MCF 10A (cell line): ENCODE measurements at places on chromosomes 3 and 15. TPM values are rescaled to one million over a fixed set of nuclear protein-coding genes. Genes with fewer than 3 reads are reported as not detected.

SYNM gene
- total RNA-seq = 0.12 TPM in 2 replicates

SPINT1 gene
- 57.9 and 68.6 TPM in 2 replicates for total RNA-seq

P2RY1 gene
- 0.28 and 0.49 TPM in 2 replicates for total RNA-seq

DNAJA4 gene
- total RNA-seq = not detected in 2 replicates

CNTN4 gene
- 0.12 and 2.7 TPM in 2 replicates for total RNA-seq

CEP63 gene
- 37.0 and 40.0 TPM in 2 replicates for total RNA-seq

POLQ gene
- 4.1 and 5.8 TPM in 2 replicates for total RNA-seq

SEMA3G gene
- 0.12 TPM in 1 of 2 replicates, not detected in the other for total RNA-seq

TYRO3 gene
- total RNA-seq = 9.7 and 12.3 TPM in 2 replicates

FBLN2 gene
- not detected in 2 replicates for total RNA-seq

SPTBN5 gene
- total RNA-seq = 1.1 TPM in 2 replicates

GCSAM gene
- 0.29 and 0.63 TPM in 2 replicates for total RNA-seq
